ENCODE measurements at places on chromosomes 6 and 20. TPM values are rescaled to one million over a fixed set of nuclear protein-coding genes. Genes with fewer than 3 reads are reported as not detected.

NPEPL1 gene
- total RNA-seq: 41.3 TPM

LPA gene
- not detected for total RNA-seq

MYLK4 gene
- total RNA-seq: 0.33 TPM

MLIP gene
- total RNA-seq: not detected

CLPSL1 gene
- total RNA-seq: not detected

C6orf132 gene
- total RNA-seq: 0.08 TPM

CLPSL2 gene
- total RNA-seq: not detected

CAP2 gene
- total RNA-seq: not detected

DNA sequence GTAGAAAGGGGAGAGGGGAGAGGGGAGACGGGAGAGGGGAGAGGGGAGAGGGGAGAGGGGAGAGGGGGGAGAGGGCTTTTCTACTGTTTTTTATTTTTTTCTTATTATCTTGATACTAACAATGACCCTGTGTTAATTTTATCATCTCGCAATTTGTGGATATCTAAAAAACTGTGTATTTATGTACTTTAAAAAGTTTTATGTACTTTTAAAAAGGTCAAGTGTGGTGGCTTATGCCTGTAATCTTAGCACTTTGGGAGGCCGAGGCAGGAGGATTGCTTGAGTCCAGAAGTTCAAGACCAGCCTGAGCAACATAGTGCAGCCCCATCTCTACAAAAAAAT is 5.5 kb upstream of the PRIM2 start:
- peaks cover 13% of the 10 kb centered on the region for H3K27me3 ChIP-seq
- no peak for DNase-seq
- no peak overlapping the region for H3K4me3 ChIP-seq
- H3K27ac ChIP-seq: no peak overlapping the region
- no peaks in the 10 kb centered on the region for H3K4me1 ChIP-seq

- H3K4me3 ChIP-seq: peak overlapping the region; percentile 82
- peak; percentile 56 for DNase-seq
- no peaks in the 10 kb centered on the region for H3K27me3 ChIP-seq
- peaks cover 7% of the 10 kb centered on the region for H3K4me1 ChIP-seq
- peak overlapping the region; percentile 99 for H3K27ac ChIP-seq
Measured at GRCh38 chr6:131182991-131183425, 47.7 kb downstream of the AKAP7 start.

GRCh38 chr20:48773837-48774418 is 53.9 kb downstream of the PREX1 start:
- peaks cover 50% of the 10 kb centered on the region for H3K36me3 ChIP-seq
- DNase-seq: no peak
- H3K27me3 ChIP-seq: no peaks in the 10 kb centered on the region
- peaks cover 61% of the 10 kb centered on the region for H3K4me1 ChIP-seq
- peak overlapping the region; percentile 37 for H3K4me3 ChIP-seq

GRCh38 chr6:163250116-163250515 is 164.4 kb upstream of the QKI start:
- no peaks in the 10 kb centered on the region for H3K36me3 ChIP-seq
- no peak for DNase-seq
- no peaks in the 10 kb centered on the region for H3K4me1 ChIP-seq
- H3K27me3 ChIP-seq: peaks cover 3% of the 10 kb centered on the region
- no peak overlapping the region for H3K27ac ChIP-seq

DNA sequence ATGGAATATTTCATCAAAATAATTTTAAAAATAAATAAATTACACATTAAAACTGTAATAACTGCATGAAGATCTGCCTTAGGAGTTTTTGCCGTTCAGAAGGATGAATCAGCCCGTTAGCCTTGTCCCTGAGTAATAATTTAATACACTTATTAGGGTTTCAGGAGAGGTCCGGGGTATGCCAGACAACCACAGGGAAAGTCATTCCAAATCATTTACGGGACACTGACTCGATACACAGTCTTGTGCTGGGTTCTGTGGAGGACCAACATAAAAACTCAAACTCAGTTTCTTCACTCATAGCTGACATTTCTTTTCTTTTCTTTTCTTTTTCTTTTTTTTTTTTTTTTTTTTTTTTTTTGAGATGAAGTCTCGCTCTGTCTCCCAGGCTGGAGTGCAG is 735 bp upstream of the LY6G6F start:
- DNase-seq: no peak
- no peaks in the 10 kb centered on the region for H3K36me3 ChIP-seq
- H3K4me1 ChIP-seq: peaks cover 23% of the 10 kb centered on the region
- no peak overlapping the region for H3K4me3 ChIP-seq
- no peak overlapping the region for H3K27ac ChIP-seq

DNA sequence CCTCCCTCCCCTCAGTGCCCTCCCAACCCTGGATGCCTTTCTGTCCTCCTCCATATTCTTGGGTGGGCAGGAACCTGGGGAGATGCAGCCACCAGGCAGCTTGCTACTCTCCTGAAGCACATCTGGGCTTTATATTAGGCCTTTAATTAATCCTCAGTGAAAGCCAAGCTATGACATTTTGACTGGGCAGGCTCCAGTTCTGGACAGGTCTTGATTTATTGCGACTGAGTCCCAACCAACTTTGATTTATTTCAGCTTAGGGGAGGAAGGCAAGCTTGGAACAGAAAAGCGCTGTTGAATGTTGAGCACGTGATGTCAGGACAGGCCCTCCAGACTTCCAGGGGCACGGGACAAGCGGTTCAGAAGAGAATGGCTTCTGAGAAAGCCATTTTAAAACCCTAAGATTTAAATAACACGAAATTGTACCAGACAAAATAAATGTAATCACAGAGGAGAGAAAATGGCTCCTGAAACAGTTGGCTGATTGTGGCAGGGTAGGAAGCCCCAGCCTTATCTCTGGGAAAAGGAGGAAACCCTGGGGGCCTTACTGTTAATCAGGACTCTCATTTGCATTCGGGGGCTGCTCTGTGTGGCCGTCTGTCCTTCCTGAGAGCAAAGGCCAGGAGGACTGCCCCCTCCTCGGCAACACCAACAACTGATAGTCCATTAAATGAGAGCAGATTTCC is 294.2 kb downstream of the FOXC1 start:
- no peaks in the 10 kb centered on the region for H3K4me1 ChIP-seq
- no peaks in the 10 kb centered on the region for H3K27me3 ChIP-seq
- no peaks in the 10 kb centered on the region for H3K36me3 ChIP-seq
- DNase-seq: no peak
- no peak overlapping the region for H3K4me3 ChIP-seq
- H3K27ac ChIP-seq: no peak overlapping the region

DNA sequence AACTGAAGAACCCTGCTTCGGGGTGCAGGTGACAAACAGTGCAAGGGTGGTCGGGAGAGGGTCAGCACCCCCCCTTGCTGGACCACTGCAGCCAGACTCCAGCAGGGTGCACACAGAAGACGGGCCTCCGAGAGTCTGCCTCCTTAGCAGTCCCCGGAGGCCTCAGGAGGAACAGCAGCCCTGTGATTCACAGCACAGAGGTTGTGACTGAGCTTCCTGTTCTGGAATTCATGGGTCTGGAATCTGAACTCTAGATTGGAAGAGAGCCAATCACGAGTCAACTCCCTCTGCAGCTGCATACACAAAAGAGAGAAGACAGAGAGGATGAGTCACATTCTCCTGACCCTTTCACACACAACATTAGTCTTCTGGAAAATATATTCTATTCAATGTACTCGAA is 249.0 kb upstream of the OPRM1 start:
- H3K36me3 ChIP-seq: no peaks in the 10 kb centered on the region
- no peak overlapping the region for H3K27ac ChIP-seq
- no peaks in the 10 kb centered on the region for H3K4me1 ChIP-seq
- no peak for DNase-seq
- no peak overlapping the region for H3K4me3 ChIP-seq

DNA sequence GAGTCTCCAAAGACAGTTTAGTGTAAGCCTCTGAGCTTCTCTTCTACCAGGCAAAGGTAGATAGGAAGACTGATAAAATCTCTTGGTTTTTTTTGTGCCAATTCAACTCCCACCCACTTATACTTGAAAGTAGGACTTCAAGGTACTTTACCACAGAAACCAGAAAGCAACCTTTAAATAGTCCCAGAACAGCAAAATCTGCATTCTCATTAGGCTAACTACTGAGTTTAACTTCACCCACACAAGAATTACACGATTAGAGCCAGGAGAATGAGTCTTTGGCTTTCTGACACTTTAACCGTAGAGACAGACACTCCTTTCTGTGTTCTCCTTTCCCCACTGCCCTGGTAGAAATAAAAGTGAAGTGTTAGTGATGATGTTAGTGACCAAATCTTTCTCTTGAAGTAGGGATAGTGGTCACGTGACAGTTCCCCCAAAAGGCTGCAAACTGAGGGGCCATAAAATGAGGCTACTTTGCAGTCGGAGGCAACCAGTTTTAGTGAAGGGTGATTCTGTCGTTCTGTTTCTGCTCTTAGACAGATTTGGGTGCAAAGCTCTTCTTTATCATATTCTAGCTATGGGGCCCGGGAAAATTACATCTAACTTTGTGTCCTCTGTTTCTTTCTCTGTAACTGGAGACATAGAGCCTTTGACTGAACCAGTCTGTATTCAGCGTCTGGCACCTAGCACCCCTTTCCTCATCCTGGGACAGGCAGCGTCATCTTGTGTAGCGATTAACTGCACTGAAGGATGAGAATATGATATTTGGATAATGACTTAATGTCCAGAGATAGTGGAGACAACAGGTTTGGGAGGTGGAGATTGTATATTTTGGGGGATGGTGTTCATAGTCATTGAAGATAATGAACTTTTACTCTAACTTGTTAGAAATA is 206.4 kb upstream of the CITED2 start:
- peaks cover 9% of the 10 kb centered on the region for H3K4me1 ChIP-seq
- H3K4me3 ChIP-seq: no peak overlapping the region
- H3K36me3 ChIP-seq: no peaks in the 10 kb centered on the region
- peaks cover 8% of the 10 kb centered on the region for H3K27me3 ChIP-seq
- DNase-seq: no peak

DNA sequence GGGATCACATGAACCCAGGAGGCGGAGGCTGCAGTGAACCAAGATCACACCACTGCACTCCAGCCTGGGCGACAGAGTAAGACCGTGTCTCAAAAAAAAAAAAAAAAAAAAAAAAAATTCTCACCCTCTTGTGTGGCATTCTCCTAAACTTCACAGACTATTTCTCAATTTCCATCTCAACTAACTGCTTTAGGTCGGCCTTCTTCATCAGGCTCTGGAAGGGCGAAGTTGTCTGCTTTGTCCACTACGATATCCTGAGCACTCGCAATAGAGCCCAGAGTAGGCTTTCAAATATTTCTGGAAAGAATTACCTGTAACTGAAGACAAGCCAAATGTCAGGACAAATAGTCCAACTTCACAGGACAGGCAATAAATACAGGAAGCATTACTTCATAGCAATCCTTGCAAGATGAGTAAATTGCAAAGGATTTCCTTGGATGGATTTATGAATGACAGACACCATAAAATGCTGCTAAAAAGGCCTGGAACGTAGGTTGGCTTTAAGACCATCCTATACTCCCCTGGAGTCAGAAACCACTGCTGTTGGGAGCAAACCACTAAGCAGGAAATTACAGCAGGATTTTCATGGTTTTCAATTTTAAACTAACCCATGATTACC is 116.3 kb upstream of the SLC2A12 start:
- H3K36me3 ChIP-seq: peaks cover 39% of the 10 kb centered on the region
- DNase-seq: no peak
- H3K4me1 ChIP-seq: peaks cover 29% of the 10 kb centered on the region
- H3K4me3 ChIP-seq: no peak overlapping the region
- no peak overlapping the region for H3K27ac ChIP-seq
- H3K27me3 ChIP-seq: no peaks in the 10 kb centered on the region

DNA sequence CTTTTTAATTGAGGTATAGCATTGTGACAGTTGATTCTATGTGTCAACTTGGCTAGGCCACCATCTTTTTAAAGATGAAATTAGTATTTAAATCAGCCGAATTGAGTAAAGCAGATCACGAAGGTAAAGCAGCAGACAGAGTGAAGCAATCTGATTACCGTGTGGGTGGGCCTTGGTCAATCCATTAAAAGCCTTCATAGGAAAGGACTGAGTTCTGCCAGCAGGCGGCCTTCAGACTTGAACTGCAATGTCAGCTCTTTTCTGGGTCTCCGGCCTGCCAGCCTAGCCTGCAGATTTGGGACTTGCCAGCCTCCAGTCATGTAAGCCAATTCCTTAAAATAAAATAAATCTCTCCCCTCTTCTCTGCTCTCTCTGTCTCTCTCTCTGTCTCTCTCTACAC is 22.4 kb upstream of the TGM2 start:
- H3K27ac ChIP-seq: no peak overlapping the region
- no peaks in the 10 kb centered on the region for H3K36me3 ChIP-seq
- no peaks in the 10 kb centered on the region for H3K4me1 ChIP-seq

DNA sequence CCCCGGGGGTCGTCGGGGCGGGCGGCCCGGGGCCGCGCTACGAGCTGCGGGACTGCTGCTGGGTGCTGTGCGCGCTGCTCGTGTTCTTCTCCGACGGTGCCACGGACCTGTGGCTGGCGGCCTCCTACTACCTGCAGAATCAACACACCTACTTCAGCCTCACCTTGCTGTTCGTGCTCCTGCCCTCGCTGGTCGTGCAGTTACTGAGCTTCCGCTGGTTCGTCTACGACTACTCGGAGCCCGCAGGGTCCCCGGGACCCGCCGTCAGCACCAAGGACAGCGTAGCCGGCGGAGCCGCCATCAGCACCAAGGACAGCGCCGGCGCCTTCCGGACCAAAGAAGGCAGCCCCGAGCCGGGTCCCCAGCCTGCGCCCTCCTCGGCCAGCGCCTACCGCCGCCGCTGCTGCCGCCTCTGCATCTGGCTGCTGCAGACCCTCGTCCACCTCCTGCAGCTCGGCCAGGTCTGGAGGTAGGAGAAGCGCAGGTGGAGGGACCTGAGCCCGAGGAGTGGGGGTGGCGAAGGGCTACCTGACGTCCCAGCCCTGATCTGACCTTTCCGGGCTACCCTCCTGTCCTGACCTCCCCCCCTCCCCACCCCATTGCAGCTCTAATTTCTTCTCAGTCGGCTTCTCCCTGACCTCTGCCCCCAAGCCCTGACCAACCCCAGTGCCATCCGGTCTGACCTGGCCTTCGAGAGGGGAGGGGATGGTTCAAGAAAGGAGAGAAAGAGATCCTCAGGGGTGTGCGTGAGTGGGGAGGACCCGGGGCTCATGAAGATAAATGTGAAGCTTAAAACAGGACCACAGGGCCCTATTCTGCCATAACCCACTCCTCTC is 558 bp downstream of the XKR7 start:
- H3K4me1 ChIP-seq: peaks cover 5% of the 10 kb centered on the region
- peaks cover 33% of the 10 kb centered on the region for H3K27me3 ChIP-seq
- no peaks in the 10 kb centered on the region for H3K36me3 ChIP-seq
- peak overlapping the region; percentile 87 for H3K4me3 ChIP-seq
- peak; percentile 97 for DNase-seq

DNA sequence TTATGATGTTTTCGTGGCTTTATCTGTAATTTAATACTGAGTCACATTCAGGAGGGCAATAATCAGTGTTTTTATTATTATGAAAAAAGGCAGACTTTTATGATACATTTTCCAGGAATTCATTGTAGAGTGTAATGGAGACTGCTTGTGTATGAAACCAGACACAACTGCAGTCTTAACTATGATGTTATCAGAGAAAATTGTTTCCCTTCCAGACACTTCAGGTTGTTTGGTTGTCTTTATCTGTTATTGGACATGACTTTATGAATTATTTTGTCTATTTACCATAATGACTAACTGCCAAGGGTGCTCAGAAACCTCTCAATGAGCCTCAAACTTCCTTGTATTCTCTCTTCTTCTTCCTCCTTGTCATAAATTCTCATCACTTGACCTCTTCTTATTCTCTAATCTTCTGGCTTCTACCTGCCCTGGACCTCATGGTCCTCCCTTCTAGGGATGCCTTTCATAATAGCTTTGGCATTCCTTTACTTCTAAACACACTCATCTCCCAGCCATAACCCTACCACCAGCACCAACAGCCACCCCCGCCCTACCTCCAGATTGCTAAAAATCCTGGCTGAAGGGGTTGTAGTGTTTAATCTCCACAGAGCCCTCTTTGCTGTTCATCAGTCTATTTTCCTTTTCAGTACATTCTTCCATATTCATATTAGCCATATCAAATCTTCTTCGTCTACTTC is 492.5 kb downstream of the CDKAL1 start:
- no peaks in the 10 kb centered on the region for H3K4me1 ChIP-seq
- no peak for DNase-seq
- H3K27ac ChIP-seq: no peak overlapping the region
- H3K36me3 ChIP-seq: peaks cover 30% of the 10 kb centered on the region
- no peaks in the 10 kb centered on the region for H3K27me3 ChIP-seq

All from activated naive CD8-positive, alpha-beta T cell treated with anti-CD3 and anti-CD28 coated beads, Interleukin-2, amount 10 ng/mL, durations not matched to agents 7 days and 5 days (primary cell).